Stimulated activated naive CD8-positive, alpha-beta T cell treated with anti-CD3 and anti-CD28 coated beads, Interleukin-15, amount 100 ng/mL, for 72 hours (primary cell): ENCODE measurements at places on chromosomes 2 and 18.

DNA sequence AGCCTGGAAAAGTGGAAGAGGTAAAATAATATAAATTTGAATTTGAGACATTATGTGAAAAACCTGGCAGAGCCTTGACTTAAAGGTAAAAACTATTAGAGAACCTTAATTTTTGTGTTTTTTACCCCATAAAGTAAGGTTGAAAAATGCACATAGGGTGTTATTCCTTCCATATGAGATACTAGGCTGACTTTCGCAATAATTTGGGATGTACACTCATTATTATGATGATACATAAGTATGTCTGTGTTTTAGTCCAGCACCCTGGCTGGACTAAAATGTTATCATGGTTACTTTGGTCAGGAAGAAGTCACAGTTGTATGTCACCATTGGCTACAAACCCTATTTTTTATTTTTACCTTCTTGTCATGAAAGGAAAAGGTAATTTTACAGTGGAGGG, 19.8 kb downstream of the NEMP2 start:
- no peak for DNase-seq

GRCh38 chr2:66571918-66572317, 137.0 kb downstream of the MEIS1 start:
- no peak for DNase-seq

DNA sequence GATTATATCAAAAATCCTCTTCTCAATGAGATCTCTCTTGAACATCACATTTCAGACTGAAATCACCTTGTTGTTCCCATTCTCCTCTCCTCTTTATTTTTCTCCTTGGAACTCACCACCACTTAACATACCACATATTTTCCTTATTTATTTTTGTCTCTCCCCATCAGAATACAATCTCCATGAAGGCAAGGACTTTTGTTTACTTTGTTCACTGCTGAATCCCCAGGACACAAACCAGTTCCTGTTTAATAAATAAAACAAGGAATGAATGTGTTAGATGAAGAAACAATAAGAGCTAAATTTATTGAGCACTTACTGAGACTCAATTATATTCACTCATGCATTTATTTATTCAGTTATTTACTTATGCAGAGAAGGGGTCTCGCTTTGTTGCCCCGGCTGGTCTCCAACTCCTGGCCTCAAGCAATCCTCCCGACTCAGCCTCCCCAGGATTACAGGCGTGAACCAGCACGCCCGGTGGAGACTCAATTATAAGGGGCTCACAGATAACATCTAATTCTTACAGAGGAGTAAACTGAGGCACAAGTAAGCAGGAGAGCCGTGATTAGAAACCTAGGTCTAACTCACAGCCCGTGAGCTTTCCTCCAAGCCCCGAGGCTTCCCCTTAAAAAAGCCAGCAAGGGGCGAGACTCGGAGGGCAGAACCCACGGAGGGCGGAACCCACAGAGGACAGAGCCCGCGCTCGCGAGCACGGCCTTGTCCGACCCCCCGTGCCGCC, 616 bp upstream of the TAF1B start:
- DNase-seq, result no peak

GRCh38 chr2:183253441-183254130, 129.3 kb downstream of the NUP35 start:
- no peak for DNase-seq

DNA sequence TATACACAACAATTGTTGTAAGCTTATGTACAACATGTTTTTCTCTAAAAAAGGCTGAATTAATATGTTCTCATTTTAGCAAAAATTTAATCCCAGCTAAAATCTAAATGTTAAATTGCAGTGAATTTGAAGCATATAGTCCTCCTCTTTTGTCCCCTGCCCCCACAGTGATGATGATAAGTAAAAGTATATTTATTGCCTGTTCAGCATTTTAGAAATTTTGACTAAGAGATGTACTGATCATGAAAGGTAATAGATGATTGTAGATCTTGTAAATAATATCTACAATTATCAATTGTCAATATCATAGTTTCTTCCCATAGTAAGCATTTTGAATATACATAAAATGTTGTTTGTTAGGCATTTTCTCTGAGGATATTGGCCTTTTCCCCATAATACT, 113.9 kb downstream of the AGPS start:
- no peak for DNase-seq

- DNase-seq, result no peak
These were observed 70.0 kb downstream of the PXDN start for GRCh38 chr2:1674276-1674675.

DNA sequence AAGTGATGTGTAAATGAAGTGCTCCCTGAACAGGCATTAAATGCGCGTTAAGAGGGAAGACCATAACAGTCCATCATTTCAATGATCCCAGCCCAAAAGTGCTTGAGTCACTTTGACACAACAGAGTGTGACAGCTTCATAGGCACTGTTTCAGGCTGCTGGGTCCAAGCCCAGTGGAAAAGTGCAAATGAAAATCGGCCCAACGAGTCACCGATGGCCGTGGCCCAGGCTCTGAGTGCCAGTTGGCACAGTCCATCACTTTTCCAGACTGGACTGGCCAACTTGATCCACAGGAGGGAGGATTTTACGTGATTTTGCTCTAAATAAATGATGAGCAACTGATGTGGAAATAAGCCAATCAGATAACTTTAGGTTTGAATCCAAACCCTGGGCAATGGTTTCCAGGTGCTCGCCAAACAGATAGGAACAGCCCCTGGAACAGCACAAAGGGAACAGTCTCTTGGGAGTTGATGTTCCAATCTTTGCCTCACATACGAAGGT, 114.0 kb downstream of the SP3 start:
- DNase-seq, result no peak

DNA sequence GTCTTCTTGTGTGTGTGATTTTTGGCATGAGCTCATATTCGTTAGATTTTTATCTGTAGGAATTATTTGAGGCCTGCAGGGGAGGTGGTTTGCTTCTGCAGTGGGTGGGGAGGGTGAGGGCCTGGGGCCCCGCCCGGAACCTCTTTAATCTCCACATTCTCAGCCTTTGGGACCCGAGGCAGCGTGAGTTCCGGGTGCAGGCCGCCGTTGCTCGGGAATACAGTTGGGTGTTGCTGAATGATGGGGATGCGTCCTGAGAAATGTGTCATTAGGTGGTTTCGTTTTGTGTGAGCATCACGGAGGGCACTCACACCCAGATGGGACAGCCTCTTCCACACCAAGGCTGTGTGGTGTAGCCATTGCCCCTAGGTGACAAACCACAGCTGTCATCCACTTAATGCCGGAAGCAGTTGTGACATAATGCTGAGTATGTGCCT, 13.7 kb upstream of the GAL3ST2 start:
- DNase-seq, result peak; percentile 57

GRCh38 chr2:213722565-213722964, 438.3 kb downstream of the SPAG16 start:
- DNase-seq, result no peak

DNA sequence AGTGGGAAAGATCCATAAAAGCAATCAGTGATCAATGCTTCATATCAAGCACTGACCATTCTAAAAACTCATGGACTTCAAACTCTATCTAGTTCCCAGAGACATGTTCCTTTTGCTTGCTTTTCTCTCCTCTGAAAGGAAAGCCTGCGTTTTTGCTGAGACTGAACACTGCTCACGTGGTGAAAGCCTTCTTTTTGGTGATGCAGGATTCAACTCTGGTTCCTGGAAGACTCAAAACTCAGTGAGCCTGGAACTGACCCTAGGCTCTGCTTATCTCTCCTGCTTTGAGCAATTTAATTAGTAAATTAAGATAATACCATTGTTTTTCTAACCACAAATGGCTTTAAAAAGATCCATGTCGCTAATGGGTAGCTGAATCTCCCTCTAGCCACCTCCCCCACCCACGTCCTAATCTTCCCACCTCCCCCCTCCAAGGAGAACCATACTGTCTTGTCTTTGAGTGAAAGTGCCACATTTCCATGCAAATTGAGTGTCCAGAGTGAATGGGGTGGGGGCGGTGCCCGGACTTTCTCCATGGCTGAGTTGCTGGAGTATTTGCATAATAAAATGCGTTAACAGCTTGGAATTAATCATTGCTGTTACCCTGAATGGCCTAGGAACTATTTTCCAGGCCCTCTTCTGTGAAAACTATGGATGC, 130.5 kb downstream of the BCL11A start:
- DNase-seq, result no peak

DNA sequence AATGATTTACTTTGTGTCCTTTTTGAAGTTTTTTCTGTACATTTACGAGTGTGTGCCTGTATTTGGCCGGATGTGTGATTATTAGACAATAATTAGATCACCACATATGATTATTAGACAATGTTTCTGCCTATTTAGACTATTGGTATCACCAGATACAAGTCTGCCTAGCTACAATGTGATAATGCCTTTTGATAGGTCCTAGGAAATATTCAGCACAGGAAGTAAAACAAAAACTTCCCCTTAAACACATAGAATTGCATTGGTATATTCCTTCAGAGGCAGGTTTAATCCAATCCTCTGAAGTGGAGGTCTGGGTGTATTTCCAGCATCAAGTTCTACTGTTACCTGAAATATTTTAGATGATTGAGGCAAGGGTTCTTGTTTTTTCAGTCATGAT, 275.1 kb downstream of the TGIF1 start:
- DNase-seq, result no peak

DNA sequence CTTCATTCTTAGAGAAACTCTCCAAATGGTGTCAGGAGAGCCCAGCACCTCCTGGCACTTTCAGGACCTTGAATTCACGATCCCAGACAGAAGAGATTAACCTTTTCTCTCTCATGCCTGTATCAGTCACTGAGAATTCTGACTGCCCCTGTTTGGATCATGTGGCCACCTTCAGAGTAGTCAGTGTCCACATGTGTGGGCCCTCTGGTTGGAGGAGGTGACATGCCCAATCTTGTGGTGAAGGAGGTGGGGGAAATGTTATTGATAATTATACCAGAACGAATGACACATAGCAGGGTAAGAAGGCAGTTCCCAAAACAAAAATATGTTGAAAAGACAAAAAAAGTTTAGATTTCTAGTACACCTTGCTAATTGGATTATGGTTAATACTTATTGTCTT, 31.7 kb downstream of the UBXN4 start:
- DNase-seq, result no peak

- no peak for DNase-seq
These were observed 17.3 kb downstream of the ACVR1 start for GRCh38 chr2:157858846-157859245.

- no peak for DNase-seq
These were observed 25.8 kb downstream of the FEZ2 start for GRCh38 chr2:36572054-36572718.

DNA sequence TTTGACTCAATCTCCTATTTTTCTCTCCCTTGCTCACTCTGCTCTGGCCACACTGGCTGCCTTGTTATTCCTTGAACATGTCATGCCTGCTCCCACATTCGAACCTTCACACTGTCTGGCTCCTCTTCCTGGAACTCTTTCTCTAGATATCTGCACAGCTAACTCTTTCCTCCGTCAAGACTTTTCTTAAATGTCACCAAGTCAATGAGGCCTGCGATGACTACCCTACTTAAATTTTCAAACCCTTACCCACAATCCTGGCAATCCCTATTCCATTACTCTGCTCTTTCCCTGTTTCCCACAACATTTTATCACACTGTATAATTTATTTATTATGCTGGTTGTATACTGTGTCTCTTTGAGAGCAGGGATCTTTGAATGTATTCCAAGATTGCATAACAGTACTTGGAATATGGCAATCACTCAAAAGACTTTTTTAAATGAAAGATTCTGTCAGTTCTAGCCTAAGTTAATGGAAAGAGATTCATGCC, 206.2 kb downstream of the SRBD1 start:
- no peak for DNase-seq

GRCh38 chr2:127014630-127015029, 92.3 kb downstream of the BIN1 start:
- no peak for DNase-seq
